Airway epithelial cell (primary cell): ENCODE measurements at places on chromosomes 6 and 20. TPM values are rescaled to one million over a fixed set of nuclear protein-coding genes. Genes with fewer than 3 reads are reported as not detected.

TTK gene
- total RNA-seq, result 17.6 and 22.0 TPM in 2 replicates

PLCB4 gene
- 3.0 and 4.4 TPM in 2 replicates for total RNA-seq

EGFL8 gene
- 3.0 and 6.0 TPM in 2 replicates for total RNA-seq

ADAM33 gene
- 0.79 TPM in 1 of 2 replicates, not detected in the other for total RNA-seq

LHFPL5 gene
- total RNA-seq, result 0.21 TPM in 1 of 2 replicates, not detected in the other

DAAM2 gene
- total RNA-seq, result under 0.01 and 1.9 TPM in 2 replicates

ULBP3 gene
- 12.1 and 14.7 TPM in 2 replicates for total RNA-seq

LPA gene
- total RNA-seq, result not detected in 2 replicates

LGSN gene
- total RNA-seq, result not detected in 2 replicates

ADA gene
- total RNA-seq, result 22.1 and 29.6 TPM in 2 replicates

RPP40 gene
- total RNA-seq, result 4.9 and 14.1 TPM in 2 replicates

RBL1 gene
- total RNA-seq, result 6.9 and 7.2 TPM in 2 replicates

SOBP gene
- 0.19 and 0.99 TPM in 2 replicates for total RNA-seq

HCK gene
- total RNA-seq, result not detected in 2 replicates

PROKR2 gene
- not detected in 2 replicates for total RNA-seq

UNC93A gene
- total RNA-seq, result not detected in 2 replicates

MAS1 gene
- not detected in 2 replicates for total RNA-seq

WFDC12 gene
- total RNA-seq, result not detected in 2 replicates

HSPA12B gene
- 0.14 TPM in 1 of 2 replicates, not detected in the other for total RNA-seq

PDYN gene
- not detected in 2 replicates for total RNA-seq

OTOR gene
- not detected in 2 replicates for total RNA-seq

GMEB2 gene
- total RNA-seq, result 7.5 and 11.6 TPM in 2 replicates

C6orf15 gene
- total RNA-seq, result 0.35 and 2.0 TPM in 2 replicates

RIMS4 gene
- not detected in 2 replicates for total RNA-seq
